ENCODE measurements at places on chromosomes 7 and 10. TPM values are rescaled to one million over a fixed set of nuclear protein-coding genes. Genes with fewer than 3 reads are reported as not detected.

Gene TWIST1
- total RNA-seq: 1.3 TPM

Gene ATG9B
- total RNA-seq: 0.19 TPM

Gene CDHR1
- 1.1 TPM for total RNA-seq

Gene ZNF138
- total RNA-seq: 9.9 TPM

Gene SH3PXD2A
- 20.1 TPM for total RNA-seq

Gene CUEDC2
- total RNA-seq: 50.9 TPM

Gene MAPK8
- 36.7 TPM for total RNA-seq

Gene ZNF32
- total RNA-seq: 35.0 TPM

DNA sequence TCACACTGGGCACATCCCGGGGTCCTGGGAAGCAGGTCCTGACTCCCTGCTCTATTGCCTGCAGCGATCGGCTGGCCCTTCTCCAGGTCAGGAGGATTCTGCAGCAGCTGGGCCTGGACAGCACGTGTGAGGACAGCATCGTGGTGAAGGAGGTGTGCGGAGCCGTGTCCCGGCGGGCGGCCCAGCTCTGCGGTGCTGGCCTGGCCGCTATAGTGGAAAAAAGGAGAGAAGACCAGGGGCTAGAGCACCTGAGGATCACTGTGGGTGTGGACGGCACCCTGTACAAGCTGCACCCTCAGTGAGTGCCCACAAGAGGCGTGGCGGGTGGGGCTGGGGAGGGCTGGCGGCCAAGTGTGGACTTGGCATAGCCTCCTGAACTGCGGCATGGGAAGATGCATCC lies 12.8 kb upstream of the HK1 start:
- no peak for DNase-seq

DNA sequence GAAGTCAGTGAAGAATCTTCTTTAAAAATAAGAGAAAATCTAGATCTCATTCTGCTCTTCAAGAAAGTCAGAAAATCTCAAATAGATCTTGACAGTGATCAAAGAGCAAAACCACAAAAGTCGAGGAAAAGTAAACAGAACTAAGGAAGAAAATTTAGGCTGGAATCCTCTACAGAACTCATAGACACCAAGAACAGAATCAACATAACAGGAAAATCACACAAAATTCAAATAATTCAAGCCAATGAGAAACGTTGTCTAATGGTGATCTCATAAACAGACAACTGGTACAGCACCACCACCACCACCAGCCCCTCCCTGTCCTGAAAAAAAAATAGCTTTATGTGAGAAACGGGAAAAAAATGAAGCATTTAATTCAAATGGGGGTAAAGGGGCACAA lies 6.9 kb downstream of the ITGB1 start:
- no peak for DNase-seq

DNA sequence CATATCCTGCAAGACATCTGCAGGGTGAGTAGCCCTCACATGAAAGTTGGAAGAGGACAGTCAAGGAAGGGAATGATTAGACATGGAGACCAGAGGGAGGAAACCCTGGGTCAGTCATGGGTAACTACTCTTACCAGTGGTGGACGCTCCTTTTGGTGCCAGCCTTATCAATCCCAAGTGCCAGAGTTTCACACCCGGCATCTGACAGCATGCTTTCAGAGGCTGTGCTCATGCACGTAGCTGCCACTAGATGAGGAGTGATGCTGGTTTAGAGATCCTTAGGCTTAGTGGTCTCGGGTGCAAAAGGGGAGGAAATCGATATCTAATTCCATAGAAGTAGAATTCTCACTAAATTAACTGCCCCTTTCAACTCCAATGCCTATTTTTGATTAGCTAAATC lies 100.8 kb downstream of the PLCE1 start:
- no peak for DNase-seq

DNA sequence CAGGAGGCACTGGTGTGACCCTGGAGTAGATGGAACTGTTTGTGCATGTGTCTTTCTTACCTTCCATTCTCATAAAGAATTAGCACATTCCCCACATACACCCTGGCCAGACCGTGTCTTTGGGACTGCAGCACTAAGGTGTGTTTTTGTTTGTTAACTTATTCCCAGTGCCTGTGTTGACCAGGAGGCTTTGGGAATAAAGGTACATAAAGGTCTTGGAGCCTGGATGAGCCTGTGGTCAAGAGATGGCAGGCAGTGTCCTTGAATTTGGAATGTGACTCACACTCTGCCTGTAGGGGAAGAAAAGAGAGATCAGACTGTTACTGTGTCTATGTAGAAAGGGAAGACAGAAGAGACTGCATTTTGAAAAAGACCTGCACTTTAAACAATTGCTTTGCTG lies 137.6 kb downstream of the LYZL1 start:
- no peak for DNase-seq

- DNase-seq: peak; percentile 95
Observed at GRCh38 chr7:191981-192649, at the start of gene FAM20C. TSS of gene FAM20C (plus strand) at chr7:192571. CDS start at chr7:193200, 629 bp downstream.

DNA sequence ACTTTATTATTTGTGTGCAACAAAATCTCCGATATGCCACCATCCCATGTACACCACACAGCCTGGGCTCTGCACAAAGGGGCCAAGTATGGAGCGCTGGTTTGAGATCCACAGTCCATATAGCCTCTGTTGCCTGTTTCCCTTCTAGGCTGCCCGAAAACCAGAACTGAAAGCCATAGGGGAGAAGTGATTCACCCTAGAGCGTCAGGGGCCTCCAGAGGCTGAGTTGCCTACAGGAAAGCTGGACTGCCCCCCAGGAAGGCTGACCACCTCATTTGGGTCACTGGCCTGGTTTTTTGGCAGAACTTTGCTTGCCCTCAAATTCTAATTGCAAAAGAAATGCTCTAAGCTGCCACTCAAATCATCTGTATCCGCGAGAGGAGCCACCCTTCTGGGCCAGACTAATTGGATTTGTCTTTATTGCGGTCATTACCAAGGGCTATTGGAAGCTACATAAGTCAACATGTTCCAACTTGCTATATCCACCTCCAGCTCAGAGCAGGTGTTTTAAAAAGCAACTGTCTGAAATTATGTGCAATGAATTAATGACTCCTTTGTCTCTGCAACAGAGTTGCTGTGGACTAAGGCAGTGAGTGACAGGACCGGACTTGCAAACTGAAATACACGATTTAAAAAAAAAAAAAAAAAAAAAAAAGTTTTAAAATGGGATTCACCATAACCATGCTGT lies 28.3 kb upstream of the FRMD4A start:
- DNase-seq: no peak

GRCh38 chr7:45982907-45983719 lies 62.0 kb upstream of the IGFBP3 start:
- no peak for DNase-seq

DNA sequence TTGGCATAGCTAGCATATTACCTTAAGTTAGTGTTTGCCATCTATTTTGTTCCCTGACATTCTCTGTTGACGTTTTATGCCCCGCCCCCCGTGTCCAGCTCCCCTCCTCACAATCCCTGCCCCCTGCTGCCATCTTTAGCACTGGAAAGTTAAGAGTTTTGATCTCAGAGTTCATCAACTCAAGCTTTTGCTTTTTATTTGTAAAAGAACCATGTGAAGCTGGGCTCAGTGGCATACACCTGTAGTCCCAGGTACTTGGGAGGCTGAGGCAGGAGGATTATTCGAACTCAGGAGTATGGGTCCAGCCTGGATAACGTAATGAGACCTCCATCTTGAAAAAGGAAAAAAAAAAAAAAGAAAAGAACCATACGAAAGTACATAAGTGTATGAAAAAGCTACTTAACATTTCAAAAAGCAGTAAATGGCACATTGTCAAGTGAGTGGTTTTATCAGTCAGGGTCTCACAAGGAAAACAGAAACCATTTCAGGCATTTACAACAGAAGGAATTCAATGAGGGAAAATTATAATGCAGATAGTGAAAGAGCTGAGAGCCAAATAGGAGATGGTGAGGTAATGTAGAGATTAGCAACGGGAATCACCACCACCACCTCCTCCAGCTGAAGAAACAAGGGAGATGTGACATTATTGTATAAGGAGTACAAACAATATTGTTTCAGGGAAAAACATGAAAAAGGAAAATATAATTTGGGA lies 64.9 kb downstream of the MCU start:
- DNase-seq: no peak

- no peak for DNase-seq
Observed at GRCh38 chr7:51024867-51025266, 242.2 kb upstream of the GRB10 start.

DNA sequence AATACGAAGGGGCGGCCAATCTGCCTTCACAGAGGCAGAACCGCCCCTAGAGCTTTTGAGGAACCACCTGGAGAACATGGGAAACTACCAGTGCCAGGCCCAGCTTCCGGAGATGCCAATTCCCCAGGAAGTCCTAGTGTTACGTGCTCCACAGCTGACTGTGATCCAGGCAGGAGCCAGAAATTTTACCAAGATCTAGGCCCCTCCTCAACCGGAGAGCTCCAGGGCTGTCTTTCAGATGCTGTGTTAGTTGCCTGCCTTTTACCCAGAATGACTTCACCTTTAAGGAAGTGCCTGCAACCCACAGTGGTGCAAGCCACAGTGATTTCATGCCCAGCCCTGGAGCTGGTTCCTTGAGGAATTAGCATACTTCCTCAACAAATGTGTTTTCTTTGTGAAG lies 62.9 kb downstream of the ELMO1 start:
- DNase-seq: no peak

DNA sequence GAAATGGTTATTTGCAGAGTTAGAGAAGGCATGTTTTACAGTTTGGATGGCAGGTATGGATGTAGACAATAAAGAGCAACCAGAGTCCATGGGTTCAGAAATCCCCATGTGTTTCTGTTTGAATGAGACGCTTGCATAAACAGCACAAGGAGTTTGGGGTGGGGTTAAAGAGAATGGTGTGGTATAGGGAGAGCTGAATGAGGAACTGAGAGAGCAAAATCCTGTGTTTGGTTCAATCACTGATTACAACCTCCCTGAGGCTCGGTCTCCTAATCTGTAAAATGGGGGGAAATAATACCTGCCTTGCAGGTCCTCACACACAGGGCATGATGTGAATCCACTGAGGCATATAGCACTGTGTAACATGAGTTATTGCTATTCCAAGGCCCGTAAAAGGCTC lies 23.7 kb downstream of the CAV1 start:
- no peak for DNase-seq

- no peak for DNase-seq
Observed at GRCh38 chr7:90896458-90896857, 300.3 kb downstream of the CDK14 start.

- no peak for DNase-seq
Observed at GRCh38 chr10:15754937-15755336, 35.2 kb upstream of the ITGA8 start.

- no peak for DNase-seq
Observed at GRCh38 chr7:149633976-149634945, 136.7 kb upstream of the ZNF746 start.

GRCh38 chr7:106313966-106314365 lies 29.2 kb upstream of the NAMPT start:
- DNase-seq: no peak

- peak; percentile 31 for DNase-seq
Observed at GRCh38 chr10:85786401-85786899, 580.1 kb downstream of the GRID1 start.

- DNase-seq: no peak
Observed at GRCh38 chr10:88172159-88172558, 308.7 kb downstream of the PTEN start.

- DNase-seq: no peak
Observed at GRCh38 chr7:26618449-26618848, 245.9 kb downstream of the SKAP2 start.
